ENCODE measurements at places on chromosomes 2 and 18.
A peak's percentile ranks its signal among the peaks of the same experiment; 100 is the strongest.

DNA sequence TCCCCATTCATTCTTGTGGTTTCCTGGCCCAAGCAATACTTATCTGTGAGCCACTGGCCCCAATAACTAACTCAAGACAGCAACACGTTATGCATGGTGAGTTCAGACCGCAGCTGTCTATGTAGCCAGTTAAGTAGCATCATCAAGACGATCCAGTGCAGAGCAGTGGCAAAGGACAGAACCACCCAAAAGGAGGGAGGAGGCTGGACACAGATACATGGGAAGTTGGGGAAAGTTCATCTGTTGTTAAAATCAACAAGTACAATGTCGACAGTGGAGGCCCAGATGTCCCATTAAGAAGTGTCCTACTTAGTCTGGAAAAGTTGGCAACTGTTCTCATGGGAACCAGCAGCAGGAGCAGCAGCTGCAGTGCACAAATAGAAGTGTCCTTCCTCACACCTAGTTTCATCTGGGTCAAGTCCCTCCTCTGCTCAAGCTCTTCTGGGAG is 106.9 kb upstream of the THOC1 start:
- DNase-seq, result no peak

GRCh38 chr18:26911840-26912239 is 46.3 kb upstream of the AQP4 start:
- DNase-seq, result no peak

- no peak for DNase-seq
These were observed 84.3 kb upstream of the MAP4K4 start for GRCh38 chr2:101613056-101613704.

DNA sequence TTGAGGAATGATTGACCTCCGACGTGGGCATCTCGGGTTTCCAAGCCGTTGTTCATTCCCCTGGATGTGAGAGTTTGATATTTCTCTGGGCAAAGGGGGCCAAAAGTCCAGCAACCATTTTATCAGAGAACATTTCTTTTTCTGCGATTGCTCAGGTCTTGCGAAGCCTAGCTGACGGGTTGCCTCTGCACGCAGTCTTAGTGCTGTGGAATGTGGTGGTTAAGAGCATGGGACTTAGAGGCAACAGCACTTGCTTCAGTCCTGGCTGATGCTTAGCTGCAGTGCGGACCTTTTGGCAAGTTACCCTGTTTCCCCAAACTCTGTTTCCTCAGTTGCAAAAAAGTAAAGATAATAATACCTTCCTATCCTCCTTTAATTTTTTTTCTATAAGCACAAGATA is 45.0 kb downstream of the FAP start:
- DNase-seq, result no peak

DNA sequence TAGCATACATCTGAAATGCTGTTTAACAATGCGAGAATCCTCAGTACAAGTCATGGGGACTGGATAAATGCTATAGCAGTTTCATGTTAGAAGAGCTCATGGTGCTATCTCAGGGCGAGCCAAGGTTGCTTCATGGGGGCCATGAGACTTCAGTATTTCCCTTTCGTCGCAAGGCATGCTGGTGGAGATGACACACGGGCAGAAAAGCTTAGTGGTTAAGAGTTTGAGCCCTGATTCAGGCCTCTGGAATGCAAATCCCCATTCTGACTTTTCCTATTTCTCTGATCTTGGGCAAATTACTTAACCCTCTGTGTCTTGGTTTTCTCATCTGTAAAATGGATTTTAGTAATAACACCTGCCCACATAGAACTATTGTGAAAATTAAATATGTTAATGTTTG is 57.4 kb upstream of the EPHA4 start:
- peak; percentile 14 for DNase-seq

- no peak for DNase-seq
These were observed 173.7 kb downstream of the ZEB2 start for GRCh38 chr2:144346229-144346628.

GRCh38 chr2:98580656-98581284 is 27.5 kb downstream of the COA5 start:
- no peak for DNase-seq

GRCh38 chr2:236073246-236073645 is 94.9 kb downstream of the GBX2 start:
- no peak for DNase-seq

- DNase-seq, result no peak
These were observed 507.4 kb upstream of the MYT1L start for GRCh38 chr2:2838548-2838845.

DNA sequence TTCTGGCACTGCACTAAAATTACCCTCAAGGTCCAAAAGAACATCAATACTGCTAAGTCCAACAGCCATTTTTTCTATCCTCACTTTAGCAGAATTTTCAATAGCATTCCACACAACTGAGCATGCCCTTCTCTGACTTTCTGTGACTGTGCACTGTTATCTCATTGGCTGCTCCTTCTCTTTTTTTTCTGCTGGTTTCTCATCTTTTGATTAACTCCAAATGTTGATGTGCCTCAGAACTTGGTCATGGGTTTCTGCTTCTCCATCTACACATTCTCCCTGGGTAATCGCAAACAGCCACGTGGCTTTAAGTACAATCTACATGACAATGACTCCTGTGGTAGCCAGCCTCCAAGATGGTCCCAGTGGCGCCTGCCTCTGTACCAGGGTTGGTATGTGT is 75.0 kb upstream of the CD226 start:
- DNase-seq, result no peak

- DNase-seq, result no peak
These were observed 172.6 kb downstream of the PRPF40A start for GRCh38 chr2:152544638-152545037.

- no peak for DNase-seq
These were observed 25.5 kb downstream of the TTR start for GRCh38 chr18:31617031-31617717.

- no peak for DNase-seq
These were observed 368 bp downstream of the TMEFF2 start for GRCh38 chr2:192194265-192194865.

- DNase-seq, result no peak
These were observed 56.1 kb upstream of the TTN start for GRCh38 chr2:178863130-178863855.

GRCh38 chr2:98134172-98135005 is 47.4 kb downstream of the VWA3B start:
- peak; percentile 26 for DNase-seq

GRCh38 chr2:240388471-240389301 is 46.8 kb upstream of the GPC1 start:
- no peak for DNase-seq

DNA sequence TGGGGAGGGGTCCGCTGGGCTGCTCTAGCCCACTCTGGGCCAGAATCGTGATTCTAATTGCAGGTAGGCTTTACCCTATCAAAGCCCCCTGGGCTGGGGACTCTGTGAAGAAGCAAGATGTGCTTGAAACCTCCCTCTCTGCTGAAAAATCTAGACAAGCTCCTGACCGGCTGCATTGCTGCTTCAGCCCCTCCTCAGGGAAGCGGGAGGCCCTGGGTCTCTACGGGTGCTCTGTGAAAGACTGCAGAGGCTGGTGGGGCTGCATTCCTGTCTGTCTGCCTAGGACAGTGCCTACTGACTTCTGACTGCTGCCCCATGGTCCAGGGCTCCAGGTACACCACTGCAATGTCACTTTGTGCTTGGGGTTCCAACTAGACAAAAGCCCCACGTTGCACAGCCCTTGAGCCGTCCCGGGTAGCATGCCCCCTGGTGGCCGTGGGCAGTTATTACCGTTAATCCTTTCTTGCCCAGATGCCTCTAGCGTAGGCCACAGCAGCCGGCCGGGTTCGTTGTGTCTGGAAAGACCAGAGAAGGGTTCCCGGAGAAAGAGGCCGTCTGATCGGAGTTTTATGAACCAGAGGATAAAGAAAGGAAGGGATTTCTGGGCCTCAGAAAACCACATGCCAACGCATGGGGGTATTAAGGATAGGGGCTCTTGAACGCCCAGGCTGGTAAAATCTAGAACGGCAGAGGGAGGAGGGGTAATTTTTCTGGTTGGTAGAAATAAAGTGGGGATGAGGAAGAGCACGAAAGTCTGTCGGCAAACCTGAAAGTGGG is 15.9 kb upstream of the C1QL2 start:
- peak; percentile 76 for DNase-seq

GRCh38 chr2:239259173-239259572 is 141.6 kb downstream of the HDAC4 start:
- no peak for DNase-seq

GRCh38 chr2:169087757-169088379 is 18.5 kb downstream of the DHRS9 start:
- DNase-seq, result no peak

DNA sequence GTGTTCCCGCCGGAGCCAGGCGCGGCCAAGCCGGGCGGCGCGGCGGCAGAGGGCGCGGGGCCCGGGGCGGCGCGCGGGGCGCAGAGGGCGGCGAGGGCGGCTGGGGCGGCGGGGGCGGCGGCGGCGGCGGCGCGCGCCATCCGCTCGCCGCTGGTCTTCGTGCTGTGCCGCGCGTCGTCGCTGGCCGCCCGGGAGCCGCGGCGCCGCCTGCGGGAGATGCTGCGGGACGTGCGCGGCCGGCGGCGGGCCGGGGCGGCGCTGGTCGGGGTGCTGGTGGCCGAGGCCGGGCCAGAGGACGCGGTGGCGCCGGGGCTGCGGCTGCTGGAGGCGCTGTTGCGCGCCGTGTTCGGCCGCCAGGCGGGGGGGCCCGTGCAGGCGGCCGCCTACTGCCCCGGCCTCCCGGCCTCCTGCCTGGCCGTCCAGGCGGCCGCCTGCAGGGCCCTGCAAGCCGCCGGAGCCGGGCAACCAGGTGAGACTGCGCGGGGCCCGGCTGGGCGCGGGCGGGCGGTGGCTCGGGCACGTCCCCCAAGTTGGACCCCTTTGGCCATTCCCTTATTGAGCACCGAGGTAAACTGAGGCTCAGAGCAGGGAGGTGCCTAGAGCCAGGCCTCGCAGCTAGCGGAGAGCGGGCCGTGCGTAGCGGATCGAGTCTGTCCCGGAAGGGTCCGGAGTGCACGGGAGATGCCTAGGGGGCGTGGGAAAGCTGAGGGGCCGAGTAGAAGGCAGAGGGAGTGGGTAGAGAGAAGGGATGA is 584 bp downstream of the C2orf72 start:
- no peak for DNase-seq

Measured in A673 (cell line).